ENCODE measurements at places on chromosomes 5 and 9.

DNA sequence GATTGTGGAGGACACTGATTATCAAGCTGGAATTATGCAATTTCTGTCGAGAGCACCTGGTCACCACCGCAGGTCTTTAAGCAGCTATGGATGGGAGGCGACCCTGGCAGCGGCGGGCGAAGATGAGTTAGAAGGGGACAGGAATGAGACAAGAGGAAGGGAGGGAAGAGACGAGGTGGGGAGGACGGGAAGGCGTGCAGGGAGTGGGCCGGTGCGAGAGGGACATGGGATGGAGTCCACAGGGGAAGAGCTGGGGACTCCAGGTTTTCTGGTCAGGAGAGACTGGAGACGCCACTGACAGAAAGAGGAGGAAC, 192.3 kb downstream of the MELK start:
- DNase-seq, result no peak

GRCh38 chr5:55218967-55219366, 8.1 kb downstream of the MCIDAS start:
- DNase-seq, result no peak

DNA sequence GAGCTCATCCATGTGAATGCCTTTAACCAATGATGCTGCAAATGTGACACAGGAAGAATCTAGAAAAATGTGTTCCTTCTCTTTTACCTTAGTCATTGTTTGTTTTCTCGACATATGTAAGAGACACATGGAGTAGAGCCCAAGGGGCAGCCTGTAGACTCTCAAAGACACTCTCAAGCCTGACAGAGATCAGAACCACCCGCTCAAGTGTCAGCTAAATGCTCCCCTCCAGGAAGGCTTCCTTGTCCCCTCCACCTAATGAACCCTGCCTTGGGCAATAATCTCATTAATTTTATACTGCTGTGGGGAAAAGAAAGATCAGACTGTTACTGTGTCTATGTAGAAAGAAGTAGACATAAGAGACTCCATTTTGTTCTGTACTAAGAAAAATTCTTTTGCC, 157.4 kb downstream of the MUSK start:
- no peak for DNase-seq

DNA sequence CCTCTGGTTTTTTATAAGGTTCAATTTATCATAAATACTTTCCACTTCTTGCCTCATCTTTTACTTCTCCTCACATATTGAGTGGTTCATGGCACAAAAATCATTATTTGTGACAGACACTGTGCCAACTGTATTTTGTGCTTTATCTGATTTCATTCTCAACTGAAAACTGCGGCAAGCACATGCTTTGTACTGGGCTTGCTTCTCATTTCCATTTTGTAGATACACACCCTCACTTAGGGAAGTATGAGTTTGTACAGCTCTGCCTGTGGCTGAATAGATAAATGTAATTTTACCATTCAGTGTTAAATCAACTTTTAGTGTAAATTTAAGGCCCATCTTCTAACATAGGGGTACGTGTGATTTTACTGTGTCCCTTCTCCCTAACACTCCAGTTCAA, 83.6 kb downstream of the ANXA2R start:
- no peak for DNase-seq

DNA sequence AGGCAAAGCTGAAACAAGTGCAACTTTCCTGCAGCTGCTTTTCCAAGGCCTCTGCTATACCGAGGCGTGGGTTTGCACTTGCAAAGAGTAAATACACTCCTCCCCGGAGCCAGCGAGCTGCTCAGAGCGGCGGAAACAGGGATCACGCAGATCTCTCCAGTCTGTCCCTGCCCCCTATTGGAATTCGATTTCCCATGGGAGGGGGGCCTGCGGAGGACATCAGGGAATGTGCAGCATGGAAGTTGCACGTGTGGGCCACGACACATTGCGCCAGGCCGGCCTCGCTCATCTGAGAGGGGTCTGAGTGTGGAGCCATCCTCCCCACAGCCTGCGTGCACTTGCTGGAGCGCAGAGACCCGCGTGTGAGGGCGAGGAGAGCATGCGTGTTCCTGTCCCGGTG, 104.3 kb upstream of the PHYKPL start:
- DNase-seq, result no peak

Measured in thoracic aorta (tissue), 2 donors.